ENCODE measurements at places on chromosomes 2 and 18.

DNA sequence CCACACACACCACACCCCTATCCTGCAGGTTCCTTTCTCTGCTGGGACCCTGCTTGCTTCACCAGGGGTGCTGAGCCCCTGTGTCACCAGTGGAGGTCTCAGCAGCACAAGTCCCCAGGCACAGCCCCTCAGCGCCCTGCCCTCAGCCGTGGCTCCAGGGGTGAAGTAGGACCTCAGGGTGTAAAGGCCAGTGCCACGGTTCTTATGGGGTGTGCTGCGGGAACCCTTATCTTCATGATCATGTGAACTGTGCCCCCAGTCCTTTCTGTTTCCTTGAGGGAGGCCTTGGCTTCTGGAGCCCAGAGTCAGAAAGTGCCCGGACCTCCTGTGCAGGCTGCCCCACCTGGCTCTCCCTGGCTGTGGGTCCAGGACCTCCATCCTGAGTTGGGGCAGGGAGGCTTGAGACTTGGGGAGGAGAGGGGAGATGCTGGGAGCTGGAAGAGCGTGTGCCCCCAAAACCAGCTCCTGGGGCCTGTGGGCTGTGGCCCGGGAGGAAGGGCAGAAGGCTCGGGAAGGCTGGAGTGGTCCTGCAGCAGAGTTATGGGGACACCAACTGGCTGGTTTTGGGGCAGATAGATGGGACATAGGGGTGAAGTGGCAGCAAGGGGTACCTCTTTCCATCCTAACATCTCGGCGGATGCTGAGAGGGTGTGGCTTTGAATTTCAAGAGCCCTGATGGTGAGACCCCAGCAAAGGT, 20.2 kb upstream of the KLF11 start:
- DNase-seq: no peak

DNA sequence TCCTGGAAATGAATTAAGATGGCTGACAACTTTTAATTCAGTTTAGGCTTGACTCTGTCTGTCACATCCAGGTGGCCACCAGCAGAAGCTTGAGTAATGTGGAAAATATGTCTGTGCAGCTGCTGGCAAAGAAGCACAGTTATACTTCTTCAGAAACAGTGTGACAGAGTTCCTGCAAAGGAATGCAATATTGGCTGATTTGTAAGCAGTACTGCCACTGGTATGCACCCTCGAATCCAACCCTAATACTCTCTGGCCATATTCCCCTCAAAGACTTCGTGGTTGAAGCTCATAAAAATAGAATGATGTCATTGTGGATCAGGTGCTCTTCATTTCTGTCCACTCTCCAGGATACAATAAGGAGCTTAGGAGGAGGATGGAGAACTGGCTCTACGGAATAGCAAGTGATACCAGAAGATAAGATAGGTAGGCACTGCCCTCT, 86.2 kb downstream of the METTL8 start:
- DNase-seq: peak; percentile 91

- DNase-seq: no peak
Observed at GRCh38 chr2:107281637-107282036, 395.7 kb upstream of the ST6GAL2 start.

GRCh38 chr2:128602038-128602698, 283.5 kb upstream of the HS6ST1 start:
- DNase-seq: no peak

GRCh38 chr2:149617476-149617875, 29.9 kb upstream of the MMADHC start:
- DNase-seq: peak; percentile 41

- DNase-seq: no peak
Observed at GRCh38 chr2:104501342-104501741, 352.6 kb upstream of the POU3F3 start.

DNA sequence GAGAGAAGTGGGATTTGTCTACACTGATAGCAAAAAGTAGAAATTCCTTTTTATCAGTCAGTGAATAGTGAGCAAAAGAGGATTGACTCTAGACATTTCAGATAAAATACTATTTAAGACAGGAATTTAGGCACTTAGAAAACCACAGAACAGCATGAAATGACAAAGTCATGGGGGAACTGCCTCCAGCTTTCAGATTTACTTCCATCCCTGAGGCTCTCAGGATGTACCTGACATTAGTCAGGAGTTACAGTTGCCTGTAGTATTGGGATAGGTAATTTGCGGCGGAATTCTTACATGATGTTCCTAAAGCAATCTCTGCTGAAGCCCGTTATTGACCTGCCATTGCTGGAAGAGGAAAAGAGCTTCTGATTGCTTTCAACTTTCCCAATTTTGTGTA, 337.1 kb upstream of the MAP2 start:
- no peak for DNase-seq

DNA sequence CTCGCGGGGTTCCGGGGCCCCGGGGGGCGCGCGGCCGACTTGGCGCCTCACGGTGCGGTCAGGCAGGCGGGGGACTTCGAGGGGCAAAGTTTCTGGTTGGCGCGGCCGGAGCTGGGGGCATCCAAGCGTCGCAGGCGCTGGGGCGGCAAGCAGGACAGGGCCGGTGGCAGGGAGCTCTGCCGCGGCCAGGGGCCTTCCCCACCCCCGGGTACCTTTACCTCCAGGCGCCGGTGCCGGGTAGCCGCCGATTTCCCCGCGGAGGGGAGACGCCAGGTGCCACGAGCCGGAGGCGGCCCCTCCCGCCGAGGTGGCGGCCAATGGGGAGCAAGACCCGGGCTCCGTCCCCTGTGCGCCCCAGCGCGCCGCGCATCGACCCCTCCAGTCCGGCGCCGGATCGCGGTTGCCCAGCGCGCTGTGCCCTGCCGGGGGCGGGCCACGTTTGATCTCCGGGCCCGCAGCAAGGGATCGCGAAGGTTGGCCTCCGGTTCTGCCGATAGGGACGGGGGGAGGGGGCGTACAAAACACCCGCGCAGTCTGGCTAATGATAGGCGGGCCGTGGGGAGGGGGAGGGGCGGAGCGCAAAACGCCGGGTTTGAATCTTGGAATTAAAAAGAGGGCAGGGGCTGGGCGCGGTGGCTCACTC, at the start of gene ST8SIA5:
Gene ST8SIA5, minus strand, starts transcription at position 495 of the 643 bp plus-strand sequence. CDS start 545 bp downstream, outside the sequence.
- DNase-seq: no peak

DNA sequence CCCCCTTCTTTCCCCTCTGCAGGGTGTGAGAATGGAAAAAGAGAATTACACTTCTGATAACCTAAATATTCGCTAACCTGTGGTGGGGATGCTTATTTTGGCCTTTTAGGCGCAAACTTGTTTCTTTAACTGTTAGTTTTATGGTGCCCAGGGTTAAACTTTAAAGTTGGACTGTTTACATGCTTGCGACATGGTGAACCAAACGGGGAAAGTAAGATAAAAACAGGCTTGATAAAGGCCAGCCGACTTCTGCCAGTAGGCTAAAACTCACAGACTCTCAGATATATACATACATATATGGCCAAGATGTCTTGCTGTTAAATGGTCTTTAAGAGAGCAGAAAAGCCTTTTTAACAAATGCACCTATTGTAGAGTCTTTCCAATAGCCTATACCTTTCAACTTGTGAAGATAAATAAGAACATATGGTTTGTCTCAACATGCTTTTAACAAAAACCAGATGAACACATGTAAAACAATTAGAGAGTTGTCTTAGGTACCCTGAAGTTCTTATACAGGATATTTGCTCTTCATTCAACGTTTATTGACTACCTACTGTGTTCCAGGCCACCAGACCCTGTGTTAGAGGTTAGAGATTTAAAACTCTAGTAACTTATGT, 29.0 kb downstream of the PRKCE start:
- no peak for DNase-seq

- DNase-seq: no peak
Observed at GRCh38 chr2:26730549-26731344, 33.3 kb upstream of the SLC35F6 start.

GRCh38 chr2:225766431-225766830, 366.9 kb downstream of the NYAP2 start:
- no peak for DNase-seq

GRCh38 chr2:186755066-186755465, 61.2 kb downstream of the FAM171B start:
- DNase-seq: peak; percentile 36

DNA sequence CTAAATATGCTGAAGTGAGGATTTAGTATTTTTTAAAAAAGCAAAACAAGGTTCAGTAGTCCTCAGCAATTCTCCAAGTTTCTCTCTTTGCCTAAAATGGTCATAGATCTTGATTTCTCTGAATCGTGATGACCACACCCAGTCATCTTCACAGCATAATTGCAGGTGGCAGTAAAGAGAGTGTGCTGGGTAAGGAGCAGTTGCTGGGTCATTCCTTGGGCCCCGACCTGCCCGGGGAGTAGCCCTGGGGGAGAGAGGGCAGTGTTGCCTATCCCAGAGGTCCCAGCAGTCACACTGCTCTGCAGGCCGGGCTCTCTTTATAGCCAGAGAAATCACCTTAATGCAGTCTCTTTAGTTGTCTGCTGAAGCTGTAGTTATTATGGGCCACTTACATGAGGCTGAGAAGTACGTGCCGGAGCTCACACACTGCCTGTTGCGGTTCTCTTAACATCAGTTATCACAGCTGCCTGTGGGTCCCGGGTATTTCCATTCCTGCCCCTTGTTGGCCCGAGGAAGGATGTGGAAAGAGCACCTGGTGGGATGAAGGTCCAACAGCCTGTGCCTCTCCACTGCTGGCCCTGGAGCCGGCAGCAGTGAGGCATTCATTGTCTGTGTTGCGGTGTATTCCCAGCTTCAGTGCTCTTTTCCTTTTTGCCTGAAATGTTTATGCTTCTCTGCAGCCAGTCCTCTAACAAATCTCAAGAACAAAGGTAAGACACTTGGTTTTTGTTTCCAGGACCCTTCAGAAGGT, 230.1 kb downstream of the ALPK2 start:
- no peak for DNase-seq

- DNase-seq: no peak
Observed at GRCh38 chr2:118154176-118154575, 65.9 kb downstream of the INSIG2 start.

DNA sequence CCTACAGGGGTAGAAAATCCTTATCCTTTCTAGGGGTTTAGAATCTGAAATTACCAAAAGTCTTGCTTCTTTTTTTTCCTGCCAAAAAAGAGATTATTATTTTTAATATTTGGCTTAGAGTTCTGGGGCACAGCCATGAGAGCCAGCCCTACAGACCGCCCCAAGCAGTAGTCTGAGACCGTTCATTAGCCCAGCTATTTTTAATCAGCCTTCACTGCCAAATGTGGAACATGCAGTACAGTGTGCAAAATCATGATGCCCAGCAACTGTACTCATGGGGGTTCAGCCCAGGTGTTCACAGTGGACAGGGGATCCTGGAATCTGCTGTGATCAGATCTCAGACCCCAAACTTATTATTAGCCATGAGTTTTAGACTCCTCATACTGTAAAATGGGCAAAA, 60.4 kb downstream of the GRB14 start:
- no peak for DNase-seq

GRCh38 chr2:191646163-191646902, 31.6 kb upstream of the NABP1 start:
- DNase-seq: no peak

GRCh38 chr2:22329211-22330154, 1055.5 kb upstream of the KLHL29 start:
- no peak for DNase-seq

- peak; percentile 21 for DNase-seq
Observed at GRCh38 chr2:180004731-180005130, 2.4 kb downstream of the CWC22 start.

DNA sequence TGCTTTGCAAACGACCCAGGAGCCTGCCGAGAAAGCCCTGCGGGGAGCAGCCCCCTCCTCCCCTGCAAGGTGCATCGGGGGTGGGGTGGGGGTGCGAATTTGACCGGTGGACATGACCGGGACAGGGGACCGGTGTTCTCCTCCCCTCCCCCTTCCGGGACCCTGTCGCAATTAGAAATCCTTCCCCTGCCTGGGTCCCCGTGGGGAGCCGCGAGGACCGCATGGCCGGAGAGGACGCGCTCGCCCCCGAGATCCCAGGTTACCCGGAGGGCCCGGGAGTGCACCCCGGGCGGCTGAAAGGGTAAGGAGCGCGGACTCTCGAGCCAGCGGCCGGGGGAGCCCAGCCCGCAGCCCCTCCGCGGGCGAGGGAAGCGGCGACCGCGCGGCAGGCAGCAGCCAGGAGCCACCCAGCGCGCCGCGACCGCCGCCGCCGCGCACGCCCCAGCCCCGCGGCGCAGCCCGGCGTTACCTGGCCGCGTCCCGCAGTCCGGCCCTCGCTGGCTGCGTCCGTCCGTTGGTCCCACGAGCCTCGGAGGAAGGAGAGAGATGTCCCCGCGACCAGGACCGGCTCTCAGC, 482 bp downstream of the DLGAP1 start:
- DNase-seq: no peak

- peak; percentile 51 for DNase-seq
Observed at GRCh38 chr2:159009940-159010339, 41.5 kb downstream of the TANC1 start.

DNA sequence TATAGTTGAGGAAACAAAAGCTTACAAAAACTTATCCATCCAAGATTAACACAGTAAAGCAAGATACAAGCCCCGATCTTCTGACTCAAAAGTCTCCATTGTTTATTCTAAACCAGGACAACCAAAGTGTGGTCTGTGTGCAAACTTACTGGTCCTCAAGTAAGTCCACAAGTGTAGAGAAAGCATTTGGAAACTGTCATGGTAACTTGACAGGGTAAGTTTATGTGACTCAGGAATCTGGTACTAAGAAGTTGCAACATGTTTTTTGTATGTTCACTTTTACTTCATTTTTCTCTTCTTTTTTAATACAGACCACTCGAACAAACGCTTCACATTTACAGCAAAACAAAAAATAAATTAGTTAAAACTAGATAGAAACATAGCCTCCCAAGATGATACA, 9.4 kb downstream of the MBD2 start:
- DNase-seq: no peak

DNA sequence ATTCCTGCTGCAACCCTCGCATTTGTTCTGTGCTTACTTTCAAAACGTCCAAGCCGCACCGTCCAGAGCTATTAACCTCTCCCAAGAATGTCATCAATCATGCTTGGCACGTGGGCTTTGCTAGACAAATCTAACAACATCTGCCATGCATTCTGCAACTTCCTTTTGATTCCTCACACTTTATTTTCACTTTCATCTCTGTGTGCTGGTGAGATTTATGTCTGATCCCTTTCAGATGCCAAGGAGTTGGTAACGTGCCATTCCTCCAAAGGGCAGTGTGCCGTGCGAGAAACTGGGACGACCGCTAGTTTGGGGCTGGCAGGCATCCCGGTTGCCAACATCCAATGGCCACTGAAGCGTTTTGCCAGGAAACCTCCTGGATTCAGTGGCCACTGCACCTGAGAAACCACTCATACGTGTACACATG, 230.0 kb upstream of the PARD3B start:
- peak; percentile 16 for DNase-seq
